ENCODE measurements at places on chromosomes 13 and 19.

- no peak for DNase-seq
Observed at GRCh38 chr13:77728265-77729125, 31.0 kb downstream of the SLAIN1 start.

- DNase-seq, result no peak
Observed at GRCh38 chr19:32599736-32600157, 18.8 kb downstream of the PDCD5 start.

DNA sequence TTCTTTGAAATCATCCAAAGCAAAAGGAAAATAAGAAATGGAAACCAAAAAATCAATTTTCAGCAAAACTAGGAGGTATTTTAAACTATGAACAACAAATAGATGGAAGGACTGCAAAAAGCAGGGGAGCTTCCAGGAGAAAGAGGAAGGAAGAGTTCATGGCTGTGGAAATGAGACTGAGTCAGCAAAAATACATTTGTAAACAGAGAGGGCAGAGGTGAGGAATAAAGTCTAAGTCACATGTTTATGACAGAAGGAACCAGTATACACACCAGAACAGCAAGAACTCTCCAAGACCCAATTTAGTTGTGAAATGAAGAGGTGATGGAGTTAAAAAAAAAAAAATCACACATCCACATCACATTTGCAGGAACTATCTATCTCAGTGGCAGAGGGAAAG is 69.6 kb downstream of the RNASEH2B start:
- DNase-seq, result no peak

DNA sequence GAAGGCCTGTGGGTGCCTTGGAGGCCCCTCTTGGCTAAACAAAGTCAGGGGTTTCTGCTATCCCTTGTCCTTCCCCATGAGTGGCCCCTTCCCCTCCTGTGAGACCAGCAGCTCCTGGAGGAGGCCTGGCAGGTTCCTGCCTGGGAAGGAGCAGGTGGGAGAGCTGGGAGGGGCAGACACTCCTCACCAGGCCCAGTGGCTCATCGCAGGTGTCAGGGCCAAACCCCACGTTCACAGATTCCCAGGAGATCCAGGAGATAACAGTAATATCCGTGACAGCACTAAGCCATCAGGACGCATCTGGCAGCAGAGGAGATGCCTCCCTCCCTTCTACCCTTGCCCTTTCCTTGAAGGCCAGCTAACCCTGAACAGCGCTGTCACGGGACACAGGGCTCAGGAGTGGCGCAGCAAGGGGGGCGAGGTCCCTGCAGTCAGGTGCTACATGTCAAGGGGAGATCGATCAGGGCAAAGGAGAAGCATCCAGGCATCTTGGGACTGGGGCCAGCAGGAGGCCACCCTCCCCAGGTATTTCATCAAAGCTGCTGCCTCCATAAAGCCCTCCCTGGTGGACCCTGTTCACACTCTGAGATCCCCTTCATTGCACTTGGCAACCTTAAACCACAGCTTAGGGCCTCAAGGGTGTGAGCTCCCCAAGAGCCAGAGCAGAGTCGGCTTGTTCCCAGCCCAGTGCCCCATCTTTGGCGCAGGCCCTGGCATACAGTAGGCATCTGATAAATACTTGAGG is 4.8 kb downstream of the CEBPA start:
- DNase-seq, result no peak

DNA sequence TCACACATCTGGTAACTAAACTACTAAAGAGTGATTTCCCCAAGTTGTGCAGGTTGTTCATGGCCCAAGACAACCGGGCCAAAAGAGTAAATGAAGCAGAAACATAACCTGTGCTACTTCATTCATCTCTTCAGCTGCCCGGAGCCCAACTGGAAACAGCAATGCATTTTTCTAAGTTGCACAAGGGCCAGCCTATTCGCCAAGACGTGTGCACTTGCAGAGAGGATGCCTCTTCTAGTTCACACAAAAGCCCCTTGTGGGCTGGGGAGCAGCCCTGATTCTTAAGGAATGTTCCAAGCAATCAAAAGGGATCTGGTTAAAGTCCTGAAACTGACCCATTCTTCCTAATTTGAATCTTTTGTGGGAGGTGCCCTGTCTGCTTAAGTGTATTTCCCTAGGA is 275.8 kb downstream of the SHISA2 start:
- DNase-seq, result no peak
